Inflammatory macrophage treated with lipopolysaccharide for 4 hours (primary cell): ENCODE measurements at places on chromosomes 16 and 17.

DNA sequence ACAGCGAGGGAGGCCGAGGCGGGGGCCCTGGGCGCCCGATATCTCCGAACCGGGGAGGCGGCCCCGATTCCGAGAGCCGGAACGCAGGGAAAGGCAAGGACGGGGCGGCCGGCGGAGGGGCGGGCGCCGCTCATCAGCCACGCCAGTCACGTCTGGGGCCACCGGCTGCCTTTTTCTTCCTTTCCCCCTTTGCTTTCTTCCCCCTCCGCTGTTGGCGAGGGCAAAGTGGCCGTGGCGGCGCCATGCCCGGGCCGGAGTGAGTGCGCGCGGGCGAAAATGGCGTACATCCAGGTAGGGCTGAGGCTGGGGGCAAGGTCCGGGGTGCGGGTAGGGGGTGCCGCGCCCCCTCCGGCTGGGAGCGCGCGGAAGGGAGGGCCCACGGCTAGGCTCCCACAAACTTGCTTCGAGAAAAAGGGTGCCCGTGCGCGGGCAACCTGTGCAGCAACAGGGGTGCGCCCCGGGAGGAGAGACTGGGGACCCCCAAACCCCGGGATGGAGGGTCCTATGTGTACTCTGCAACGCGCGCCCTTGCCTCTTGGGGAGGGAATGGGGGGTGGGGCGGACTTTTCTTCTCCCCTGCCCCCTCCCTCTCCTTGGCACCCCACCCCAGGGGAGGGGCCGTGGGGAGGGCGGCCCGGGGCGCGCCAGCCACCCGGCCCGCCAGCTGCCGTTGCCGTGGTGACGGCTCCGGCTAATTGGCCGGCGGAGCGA is 486 bp downstream of the SYT17 start:
- peak; percentile 19 for DNase-seq

GRCh38 chr16:22683730-22684573 is 130.0 kb upstream of the HS3ST2 start:
- no peak for DNase-seq

- DNase-seq = peak; percentile 89
Observed at GRCh38 chr16:87465306-87465705, 27.5 kb downstream of the ZCCHC14 start.

- DNase-seq = no peak
Observed at GRCh38 chr17:78719630-78720298, 62.3 kb downstream of the CYTH1 start.

GRCh38 chr17:61492759-61493526 is 40.7 kb downstream of the TBX4 start:
- DNase-seq = no peak

- DNase-seq = no peak
Observed at GRCh38 chr16:80947708-80948625, 58.7 kb downstream of the CMC2 start.

GRCh38 chr16:2288726-2289125 is 20.8 kb upstream of the RNPS1 start:
- no peak for DNase-seq

DNA sequence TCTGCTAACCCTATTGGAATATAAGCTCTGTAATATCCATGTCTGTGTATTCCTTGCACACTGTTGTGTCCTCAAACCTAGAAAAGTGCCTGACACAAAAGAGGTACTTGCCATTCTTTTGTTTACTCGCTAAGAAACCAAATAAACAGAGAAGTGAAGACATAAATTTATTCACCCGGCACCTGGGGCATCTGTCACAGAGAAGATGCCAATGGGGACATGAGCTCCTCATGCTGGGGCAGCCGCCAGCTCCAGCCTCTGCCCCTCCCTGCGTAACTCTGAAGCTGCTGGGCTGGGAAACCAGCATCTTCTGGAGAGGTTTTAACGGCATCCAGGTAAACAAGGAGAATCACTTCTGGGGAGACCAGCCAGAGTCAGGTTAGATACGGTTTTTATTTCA is 15.1 kb upstream of the CDRT4 start:
- no peak for DNase-seq
